ENCODE measurements at places on chromosomes 7 and 10.

- no peak for DNase-seq
Measured at GRCh38 chr7:98687111-98687751, 70.1 kb downstream of the NPTX2 start.

DNA sequence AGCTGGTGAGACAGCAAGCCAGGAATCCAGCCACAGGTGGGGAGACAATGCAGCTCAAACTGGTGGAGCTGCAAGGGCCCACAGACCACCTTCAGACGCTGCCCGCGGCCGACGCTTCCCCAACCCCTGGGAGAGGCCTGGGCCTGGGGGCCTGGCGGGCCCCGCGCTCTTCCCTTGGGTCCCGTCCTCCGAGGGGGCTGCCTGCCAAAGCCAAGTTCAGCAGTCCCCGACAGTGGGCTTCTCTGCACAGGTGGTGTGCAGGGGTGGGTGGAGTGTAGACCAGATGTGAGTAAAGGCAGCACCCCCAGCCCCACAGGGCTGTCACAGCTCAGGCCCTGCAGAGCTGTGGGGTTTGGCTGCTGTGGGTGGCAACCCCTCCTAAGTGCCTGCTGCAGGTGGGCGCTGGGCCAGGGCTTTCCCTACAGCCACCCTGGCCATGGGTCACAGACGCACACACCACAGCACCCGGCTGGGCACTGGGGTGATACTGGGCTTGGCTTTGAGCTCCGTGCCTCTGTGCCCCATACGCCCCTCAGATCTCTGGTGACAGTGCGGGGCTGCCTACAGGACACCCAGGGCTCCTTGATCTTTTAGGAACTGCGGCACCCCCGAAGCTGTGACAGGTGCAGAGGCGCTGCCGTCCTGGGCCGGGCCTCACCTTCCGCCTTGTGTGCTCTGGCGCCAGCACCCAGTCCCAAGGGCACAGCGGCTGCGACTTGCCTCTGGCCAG lies 20.5 kb downstream of the BNIP3 start:
- DNase-seq: peak; percentile 65

DNA sequence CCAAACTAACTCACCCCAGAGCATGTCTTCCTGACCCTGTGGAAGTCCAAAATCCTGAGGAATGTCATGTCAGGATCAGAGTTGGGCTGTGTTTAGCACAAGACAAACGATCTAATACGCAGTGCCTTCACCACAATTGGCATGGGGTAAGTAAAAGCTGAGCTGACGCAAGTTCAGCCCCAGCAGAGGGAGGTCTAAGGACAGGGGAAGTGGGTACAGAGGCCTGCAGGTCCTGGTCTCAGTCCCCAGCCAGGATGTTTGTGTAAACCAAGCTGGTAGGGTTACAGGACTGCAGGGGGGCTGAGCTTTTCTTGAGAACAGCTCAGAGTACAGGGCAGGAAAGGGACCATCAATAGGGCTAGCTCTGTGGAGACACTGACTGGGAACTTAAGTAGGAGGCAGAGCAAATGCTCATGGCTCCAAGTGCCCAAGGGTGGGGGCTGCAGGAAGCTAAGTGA lies 5.3 kb upstream of the KCNIP2 start:
- no peak for DNase-seq

- peak; percentile 42 for DNase-seq
Measured at GRCh38 chr10:132355297-132355696, 23.3 kb downstream of the LRRC27 start.

GRCh38 chr7:66539902-66540375 lies 88.7 kb upstream of the KCTD7 start:
- DNase-seq: no peak

DNA sequence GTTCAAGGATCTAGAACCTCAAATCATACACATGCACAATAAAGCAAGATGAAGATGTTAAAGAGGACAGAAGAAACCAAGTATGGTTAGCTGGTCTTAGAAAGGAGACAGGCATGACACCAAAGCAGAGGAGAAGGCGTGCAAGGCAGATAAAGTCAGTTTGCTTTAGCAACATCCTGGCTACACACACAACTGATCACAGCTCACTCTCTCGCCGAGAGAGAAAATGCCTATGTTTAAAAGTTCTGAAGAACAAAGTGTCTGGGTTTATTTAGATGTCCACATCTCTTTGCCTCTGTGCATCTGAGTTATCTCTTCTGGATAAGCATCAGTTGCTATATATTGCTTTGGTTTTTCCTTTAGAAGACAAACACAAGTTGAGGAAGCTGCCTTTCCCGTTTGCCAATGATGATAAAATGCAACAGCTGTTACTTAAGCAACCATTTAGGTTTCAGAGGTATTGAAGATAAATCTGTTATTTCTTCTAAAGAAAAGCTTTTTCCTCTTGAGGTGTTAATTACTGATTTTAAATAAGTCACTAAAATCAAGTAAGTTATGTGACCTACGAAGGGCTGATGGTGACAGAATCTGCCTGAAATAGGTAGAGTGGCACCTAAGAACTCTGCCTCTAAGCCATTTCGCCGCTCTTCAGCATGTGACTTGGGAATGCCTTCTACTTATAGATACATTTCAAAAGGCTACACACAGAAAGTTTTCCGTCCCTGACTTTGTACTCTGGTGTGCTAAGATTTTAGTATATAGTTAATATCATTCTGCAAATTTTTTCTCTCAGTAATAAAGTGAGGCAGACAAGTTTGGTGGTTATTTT lies 146.2 kb upstream of the ASAH2 start:
- DNase-seq: no peak

DNA sequence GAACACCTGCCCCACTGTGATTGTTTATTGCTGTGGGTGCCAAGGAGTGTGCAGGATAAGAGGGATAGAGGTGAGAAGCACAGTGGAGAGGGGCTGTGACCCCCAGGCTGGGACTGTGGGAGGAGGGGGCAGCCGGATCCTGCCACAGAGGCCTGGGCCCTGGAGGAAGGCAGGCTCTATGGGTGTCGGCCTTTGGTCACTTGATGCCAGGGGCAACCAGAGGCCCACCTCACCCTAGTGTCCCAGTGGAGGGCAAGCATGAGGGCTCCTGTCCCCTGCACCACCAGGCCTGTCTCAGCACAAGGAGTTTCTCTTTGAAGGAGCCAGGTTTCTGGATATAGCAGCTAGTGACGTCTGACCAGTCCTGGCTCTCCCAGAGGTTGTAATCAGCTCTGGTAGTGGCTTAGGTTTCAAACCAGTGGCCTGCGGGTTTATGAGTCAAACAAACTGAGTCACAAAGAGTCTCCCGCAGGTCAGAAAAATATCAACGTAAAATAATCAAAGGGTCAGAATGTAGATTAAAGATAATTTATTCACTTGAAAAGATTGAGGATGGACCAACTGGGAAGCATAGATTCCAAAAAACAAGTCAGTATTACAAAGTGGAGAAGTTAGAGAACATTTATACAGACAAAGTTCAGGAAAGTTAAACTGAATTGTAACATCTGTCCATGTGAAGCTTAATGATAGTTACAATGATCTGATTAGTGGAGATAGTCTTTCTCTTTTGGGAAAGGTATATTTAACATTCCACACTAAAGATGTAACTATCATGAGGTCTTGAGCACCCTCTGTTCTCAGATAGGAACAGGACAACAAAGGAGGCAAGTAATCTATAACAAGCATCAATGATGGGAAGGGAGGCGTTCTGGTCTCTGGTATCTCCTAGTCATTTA lies 37.2 kb upstream of the ZNF488 start:
- no peak for DNase-seq

GRCh38 chr7:130272381-130273080 lies 5.9 kb downstream of the CPA2 start:
- DNase-seq: no peak

GRCh38 chr7:44693641-44694313 lies 54.9 kb upstream of the ZMIZ2 start:
- no peak for DNase-seq

DNA sequence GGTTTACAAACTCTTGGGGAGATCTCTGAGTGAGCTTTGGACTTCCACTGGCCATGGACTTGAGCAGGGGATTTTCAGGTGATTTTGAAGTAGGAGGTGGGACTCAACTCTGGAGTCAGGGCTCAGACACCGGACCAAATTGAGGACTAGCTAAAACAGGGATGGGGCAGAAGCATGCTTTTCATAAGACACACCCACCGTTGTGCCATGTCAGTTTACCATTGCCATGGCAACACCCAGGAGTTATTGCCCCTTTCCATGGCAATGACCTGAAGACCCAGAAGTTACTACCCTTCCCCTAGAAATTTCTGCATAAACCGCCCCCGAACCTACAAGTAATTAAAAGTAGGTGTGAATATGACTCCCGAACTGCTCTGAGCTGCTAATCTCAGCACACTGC lies 320.7 kb downstream of the GRID1 start:
- DNase-seq: no peak

- DNase-seq: no peak
Measured at GRCh38 chr10:46026106-46026505, 4.3 kb downstream of the NCOA4 start.

DNA sequence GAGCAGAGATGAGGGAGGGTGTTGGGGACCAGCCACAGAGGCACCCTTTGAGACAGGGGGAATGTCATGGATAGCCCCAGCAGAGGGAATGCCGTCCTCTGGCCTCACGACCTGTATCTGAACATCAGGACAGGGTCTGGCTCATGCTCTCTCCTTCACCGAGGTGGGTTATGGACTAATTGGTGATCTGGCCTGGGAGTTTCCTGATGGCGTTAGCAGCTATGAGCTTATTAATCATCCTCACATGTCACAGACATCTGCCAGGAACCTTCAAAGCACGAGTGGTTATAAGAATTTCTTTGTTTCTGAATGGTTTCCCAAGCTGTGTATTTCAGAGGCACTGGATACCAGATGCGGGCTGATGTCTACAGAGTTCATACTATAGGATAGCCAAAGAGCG lies 6.9 kb downstream of the CPA4 start:
- DNase-seq: no peak

- no peak for DNase-seq
Measured at GRCh38 chr7:130904031-130904757, 170.2 kb upstream of the KLF14 start.

- DNase-seq: no peak
Measured at GRCh38 chr7:139131-139530, 53.2 kb upstream of the FAM20C start.

DNA sequence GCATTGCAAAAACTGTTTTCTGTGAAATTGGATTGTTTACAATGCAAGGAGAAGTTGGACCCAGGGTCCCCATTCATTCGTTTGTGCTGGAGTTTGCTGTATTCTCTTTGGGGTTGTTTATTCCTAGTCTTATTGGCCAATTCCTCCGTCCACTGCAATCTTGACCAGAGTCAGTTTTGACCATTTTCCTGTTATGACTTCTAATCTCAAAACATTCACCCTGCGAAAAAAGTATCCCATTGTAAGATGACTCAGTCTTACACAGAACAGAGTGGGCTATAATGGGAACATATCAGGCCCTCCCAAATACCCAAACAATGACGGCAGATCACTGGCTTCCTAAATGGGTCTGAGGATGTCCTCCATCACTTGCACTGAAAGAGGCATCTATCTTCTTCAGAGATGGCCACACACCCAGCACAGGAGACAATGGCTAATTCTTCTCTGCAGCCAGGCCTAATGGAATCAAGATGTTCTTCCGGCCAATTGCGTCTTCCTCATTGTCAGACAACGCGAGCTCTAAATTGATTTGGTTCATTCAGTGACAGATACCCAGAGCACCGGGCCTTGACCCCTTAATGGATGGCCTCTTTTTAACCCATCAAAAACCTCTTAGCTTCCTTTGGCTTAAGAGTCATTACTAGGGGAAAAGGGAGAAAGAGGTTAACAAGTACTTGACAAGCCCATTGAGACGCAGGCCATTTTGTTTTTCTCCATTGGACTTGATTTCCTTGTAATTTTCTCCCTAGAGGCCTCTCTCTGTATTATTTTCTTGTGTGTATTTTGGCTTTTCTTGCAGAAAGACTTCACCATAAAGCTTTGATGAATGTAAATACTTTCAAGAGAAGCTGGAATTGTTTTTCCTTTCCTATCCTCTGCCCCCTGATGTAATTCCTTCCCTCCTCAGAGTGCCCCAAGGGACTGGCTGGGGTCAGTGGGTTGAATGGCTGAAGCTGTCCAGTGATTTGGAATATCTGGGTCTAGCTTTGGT lies 129.6 kb downstream of the PRPF18 start:
- no peak for DNase-seq

DNA sequence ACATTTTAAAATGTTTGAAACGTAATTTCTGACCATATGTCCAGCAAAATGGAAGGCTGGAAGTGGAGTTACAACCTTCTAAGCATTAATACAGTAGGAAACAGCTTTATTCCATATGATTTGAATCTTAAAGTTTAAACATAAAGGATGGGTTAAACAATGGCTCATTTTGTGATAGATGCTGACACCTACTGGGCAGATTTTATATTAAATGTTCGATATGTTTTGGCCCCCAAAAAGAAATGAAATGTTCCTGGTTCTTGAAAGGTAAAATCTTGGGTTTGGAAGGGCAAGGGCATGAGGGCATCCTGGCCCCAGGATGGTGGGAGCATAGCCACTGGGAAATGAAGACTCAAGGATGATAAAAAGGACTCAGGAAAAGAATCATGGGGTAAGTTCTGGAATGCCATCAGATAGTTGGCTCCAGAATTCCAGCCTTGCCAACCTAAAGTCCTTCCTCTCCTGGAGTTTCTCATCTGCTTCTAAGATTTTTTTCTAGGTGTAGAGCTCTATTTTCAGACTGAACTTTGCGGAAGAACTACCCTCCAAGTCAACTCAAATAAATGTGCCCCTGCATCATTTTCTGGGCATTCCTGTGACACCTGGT lies 34.6 kb upstream of the SLC35G1 start:
- no peak for DNase-seq

GRCh38 chr7:52088008-52088901 lies 771.6 kb upstream of the COBL start:
- DNase-seq: no peak

GRCh38 chr10:80497187-80498077 lies 40.3 kb upstream of the SH2D4B start:
- DNase-seq: no peak

- DNase-seq: no peak
Measured at GRCh38 chr10:85979598-85979997, 387.0 kb downstream of the GRID1 start.

DNA sequence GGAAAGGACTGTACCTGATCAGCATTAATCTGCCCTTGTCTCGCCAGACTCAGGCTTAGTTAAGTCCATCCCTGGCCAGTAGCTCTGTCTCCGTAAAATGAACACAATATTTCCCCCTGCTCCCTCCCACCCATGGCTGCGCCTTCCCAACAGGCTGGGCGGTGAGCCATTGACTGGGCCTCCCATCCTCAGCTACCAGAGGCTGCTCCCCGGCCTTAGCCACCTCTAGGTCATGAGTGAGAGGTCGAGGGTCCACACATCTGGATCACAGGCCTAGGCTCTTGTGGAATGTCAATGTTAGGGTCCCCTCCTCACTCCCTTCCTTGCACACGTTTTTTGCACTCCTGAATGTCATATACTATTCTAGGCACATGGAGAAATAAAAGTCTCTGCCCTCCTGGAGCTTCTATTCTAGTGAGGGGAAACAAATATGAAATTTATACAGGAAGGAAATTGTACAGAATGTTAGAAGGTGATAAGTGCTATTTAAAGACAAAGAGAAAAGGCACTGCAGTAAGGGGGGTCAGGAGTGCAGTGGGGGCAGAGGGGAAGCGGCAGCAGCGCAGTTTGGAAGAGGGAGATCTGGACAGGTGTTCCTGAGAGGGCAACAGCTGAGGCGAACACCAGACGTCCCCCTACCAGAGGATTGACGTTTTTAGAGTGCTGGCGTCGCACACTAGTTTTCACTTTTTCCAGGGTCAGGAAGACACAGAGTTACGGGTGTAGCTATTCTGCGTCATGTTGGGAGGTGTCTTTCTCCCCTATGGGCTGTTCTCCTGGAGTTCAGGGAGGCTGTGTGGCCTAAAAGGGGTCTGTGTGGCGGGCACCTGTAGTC lies 17.2 kb upstream of the EIF5AL1 start:
- no peak for DNase-seq

All from pancreas (tissue), 10 donors.